ENCODE measurements at places on chromosomes 2 and 18.

DNA sequence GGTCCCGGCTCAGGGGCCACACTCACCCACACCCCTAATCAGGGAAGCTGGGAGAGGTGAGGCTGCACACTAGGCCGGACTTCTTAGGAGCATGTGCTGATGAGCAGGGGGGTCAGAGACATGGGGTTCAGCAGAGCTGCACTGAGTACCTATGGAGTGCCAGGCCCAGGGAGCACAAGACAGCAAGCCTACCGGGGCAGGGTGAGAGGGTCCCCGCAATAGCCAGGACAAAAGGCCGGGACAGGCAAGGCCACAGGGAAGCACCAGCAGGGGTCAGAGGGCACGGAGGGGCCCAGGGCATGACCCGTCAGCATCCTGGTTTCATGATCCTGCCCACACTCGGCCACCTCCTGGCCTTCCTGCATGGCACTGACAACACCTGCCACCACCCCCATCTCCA, 73.5 kb downstream of the TNS1 start:
- DNase-seq = no peak

GRCh38 chr2:274503-274902, 9.8 kb downstream of the ACP1 start:
- DNase-seq = no peak

DNA sequence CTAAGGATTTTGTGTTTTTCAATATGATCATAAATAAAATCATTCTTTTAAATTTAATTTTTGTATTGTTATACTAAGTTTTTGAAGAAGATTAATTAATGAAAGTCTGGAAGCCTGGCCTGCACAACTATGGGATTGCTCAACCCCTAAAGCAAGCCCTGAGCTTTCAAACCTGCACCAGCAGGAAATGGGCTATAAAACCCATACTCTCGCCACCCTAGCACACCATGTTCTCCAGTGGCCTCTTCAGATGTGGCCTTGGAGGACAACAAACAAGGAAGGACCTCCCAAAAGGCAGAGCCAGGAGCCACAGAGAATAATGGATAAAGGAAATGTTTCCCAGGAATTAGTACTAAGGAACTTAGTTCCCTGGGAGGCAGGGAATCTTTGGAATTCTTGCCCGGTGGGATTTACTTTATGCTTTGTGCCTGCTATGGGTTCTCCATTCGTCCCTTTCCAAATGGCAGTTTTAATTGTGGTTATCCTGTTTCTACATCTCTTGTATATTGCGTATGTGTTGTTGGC, 212.5 kb downstream of the ZFP36L2 start:
- no peak for DNase-seq

DNA sequence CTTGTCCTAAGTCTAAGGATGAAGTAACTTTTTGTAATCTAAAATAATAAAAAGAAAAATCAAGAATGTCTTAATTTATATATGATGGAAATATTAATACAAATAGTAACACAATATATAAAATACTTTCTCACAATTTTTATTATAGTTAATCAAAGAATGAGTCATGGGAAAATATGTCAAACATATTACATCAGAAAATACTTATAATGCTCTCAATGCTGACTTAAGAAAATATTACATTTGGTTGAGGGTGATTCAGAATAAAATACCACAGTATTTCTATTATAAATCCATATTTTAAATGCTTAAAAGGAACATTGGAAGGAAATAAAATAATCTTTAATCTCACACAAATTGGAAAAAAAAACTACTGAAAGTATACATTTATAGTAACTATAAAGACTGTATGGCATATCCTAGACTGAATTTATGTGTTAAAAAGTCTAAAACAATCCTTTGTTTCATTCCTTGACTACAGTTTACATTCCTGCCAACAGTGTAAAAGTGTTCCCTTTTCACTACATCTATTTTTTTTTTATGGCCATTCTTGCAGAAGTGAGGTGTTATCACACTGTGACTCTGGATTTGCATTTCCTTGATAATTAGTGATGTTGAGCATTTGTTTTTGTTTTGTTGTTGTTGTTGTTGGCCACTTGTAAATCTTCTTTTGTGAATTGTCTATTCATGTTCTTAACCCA, 1573.5 kb upstream of the ACVR2A start:
- DNase-seq = no peak

Data from effector CD4-positive, alpha-beta T cell (primary cell).